ENCODE measurements at places on chromosomes 16 and 17. TPM values are rescaled to one million over a fixed set of nuclear protein-coding genes. Genes with fewer than 3 reads are reported as not detected.

GRCh38 chr16:4700997-4701743 lies 7.8 kb downstream of the NUDT16L1 start:
- DNase-seq: peak; percentile 79

DNA sequence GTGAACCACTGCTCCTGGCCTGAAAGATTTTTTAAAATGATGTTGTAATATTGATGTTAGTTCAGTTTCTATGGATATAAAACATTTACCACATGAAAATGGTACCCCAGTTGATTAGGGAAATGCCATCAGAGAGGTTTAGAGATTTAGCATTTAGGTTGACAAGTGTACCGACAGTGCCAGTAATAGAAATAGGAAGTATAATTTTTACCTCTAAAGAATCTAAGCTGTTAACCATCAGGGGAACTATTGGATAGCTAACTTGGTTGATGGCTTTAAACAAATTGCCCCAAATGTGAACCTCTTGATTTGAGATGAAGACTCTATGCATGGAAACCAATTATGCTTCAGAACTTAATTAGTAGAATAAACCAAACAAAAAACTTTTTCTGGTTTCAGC lies 6.4 kb downstream of the CBFB start:
- no peak for DNase-seq

GRCh38 chr16:66427036-66427860 lies at the start of gene BEAN1:
BEAN1 (plus strand) TSS chr16:66427295; CDS start chr16:66437677, 10,382 bp downstream.
- DNase-seq: no peak

ST6GALNAC2 gene
- 5.7 TPM for total RNA-seq

GRCh38 chr16:82748026-82748425 lies 121.3 kb downstream of the CDH13 start:
- no peak for DNase-seq

GPR139 gene
- total RNA-seq: not detected

ZNF785 gene
- total RNA-seq: 7.6 TPM

GRCh38 chr17:21352981-21353265 lies 23.2 kb upstream of the KCNJ12 start:
- no peak for DNase-seq

Data from Right ventricle myocardium inferior (tissue), 1 donor.